ENCODE measurements at places on chromosomes 11 and 22.

DNA sequence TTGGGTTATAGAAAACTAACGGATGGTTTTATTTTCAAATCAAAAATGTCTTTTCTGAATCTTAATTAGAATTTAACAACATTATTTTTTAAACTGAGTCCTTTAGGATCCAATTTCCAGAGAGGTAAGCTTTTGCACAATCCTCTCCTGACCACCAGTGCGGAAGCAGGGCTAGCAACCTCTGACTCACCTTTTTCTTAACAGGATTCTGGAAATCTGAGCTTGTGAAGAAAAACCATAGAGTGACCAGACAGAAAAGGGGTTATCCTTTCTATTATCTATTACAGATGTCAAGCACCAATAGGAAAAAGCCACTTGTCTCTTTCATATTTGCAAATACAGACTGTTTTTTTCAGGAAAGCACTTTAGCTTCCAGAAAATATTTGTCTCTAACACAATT lies 25.3 kb downstream of the ALG9 start:
- DNase-seq: no peak

- no peak for DNase-seq
These were observed 175.3 kb downstream of the IGLL1 start for GRCh38 chr22:23404689-23405365.

GRCh38 chr11:128195057-128195751 lies 392.2 kb downstream of the ETS1 start:
- peak; percentile 71 for DNase-seq

- no peak for DNase-seq
These were observed 85.1 kb downstream of the EFCAB6 start for GRCh38 chr22:43726964-43727543.

DNA sequence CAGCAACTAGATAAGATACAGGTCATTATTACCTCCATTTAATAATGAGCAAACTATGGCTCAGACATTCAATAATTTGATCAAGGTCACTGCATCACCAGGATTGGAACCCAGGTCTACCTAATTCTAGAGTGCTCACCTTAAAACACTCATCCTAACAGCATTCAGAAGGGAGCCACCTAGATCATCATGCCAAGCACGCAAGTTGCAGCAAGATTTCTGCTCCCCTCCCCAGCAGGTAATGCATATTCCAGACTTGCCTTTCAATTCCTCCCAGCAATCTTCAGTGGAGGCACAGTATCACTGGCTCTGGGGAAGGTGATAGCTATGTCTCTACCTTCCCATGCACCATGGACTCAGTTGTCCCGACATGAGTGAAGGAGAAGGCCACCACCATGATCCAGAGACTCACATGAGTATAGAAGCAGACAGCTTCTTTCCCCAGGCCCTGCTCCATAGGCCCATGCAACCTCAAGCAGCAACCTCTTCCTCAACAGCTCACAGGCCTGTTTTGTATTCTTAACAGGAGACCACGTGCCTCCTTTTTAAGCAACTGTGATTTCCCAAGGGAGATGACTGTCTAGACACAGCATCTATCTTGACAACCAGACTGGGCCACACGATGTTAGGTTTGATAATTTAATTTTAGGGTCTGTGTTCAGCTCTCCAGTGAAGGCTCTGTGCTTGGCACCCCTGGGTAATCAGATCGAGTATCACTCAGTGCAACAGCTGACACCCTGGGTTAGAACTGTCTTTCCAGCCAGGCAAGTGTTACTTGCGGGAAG lies 36.4 kb downstream of the RAB30 start:
- DNase-seq: no peak

DNA sequence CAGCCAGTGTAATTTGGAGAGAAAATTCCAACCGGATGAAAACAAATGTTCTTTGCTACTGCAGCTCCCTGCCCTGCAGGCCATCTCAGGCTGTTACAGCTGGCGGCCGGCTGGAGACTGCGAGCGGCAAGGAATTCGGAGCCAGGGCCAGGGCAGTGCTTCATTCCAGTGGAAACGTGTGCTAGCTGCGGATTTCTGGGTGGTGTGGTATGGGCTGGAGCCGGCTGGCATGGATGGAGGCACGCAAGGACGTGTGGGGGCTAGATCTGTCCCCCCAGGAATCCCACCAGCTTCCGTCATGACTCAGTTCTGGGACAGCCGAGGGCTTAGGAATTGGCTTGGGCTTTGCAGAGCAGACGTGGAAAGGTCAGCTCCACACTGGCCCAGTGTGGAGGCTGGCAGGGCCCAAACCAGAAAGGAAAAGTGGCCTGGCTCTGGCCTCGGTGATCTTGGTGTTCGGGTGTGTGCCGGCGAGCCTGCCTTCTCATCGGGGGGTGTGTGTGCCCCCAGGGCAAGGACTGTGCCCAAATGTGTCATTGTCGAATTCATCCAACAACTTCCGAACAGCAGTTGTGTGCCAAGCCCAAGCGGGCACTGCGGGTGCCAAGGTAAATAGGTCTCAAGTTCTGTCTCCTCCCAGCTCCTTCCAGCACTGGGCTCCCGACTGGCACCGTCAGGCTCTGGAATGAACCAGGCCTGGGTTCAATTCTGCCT lies 48.1 kb upstream of the SHISAL1 start:
- no peak for DNase-seq

DNA sequence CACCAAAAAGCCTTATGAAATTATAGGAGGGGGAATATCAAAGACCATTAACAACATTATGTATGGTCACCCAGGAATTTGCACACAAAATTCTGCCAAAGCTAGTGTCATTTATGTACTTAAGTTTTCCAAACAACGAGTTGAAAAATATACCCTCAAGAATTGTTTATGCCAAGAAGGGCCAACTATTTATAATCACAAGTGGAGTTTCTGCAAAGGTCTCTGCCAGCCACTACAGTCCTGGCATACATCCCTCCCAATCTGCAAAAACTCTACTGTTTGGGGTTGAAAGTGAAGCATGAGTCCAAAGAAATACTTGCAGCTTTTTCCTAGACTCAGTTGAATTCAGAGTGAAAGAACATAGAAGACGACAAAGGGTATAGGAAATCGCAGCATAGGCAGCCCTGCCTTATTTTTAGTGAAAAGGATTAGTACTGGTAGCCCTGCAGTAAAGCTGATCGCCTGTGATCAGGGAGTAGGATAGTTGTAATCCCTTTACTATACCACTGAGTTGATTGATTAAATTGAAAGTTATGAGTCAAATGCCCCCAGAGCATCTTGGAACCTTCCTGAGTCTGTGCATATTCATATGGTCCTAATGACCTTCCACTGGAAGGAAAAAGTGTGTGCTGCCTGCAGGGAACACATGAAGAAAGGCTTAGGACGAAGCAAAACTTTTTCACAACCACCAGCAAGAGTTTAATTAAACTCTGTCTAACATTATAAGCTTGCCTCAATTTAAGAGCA lies 144.0 kb downstream of the SPON1 start:
- DNase-seq: no peak

DNA sequence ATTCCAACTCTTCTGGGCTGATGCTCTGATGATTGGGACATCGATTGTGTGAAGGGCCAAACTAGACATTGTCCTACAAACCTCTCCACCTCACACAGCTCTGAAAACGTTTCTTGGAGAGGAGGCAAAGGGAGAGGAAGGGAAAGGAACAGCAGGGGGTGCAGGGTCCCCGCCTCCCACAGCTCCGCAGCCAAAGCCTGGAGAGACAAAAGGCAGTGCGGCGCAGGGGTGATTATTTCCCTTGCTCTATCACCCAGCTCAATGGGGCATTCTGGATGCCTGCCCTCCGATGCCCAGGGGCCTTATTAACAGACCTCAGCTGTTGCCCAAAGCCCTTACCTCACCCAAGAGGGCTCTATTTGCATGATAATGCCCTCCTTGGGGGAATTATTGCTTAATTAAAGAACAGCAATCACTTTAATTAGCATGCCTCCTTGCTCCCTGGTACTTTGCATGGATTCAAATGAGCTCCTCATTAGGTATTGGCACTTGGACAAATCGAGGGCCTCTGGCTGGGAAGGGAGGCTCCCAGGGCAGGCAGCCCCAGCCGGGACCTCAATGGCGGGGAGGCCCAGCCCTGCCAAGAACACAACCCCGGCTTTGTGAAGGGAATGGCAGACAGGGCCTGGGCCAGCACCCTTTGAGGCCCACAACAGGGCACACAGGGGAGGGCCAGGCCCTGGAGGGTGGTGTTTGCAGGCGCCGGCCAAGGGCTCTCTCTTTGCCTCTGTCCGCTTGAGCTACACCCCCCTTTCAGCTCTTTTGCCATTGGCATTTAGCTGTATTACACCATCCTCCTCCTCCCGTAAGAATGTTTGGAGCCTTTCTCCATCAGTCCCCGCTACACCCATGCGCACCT lies 19.8 kb upstream of the CDON start:
- no peak for DNase-seq

All from CD4-positive, alpha-beta T cell treated with Interleukin-10 for 1 hour (primary cell).